ENCODE measurements at places on chromosomes 16 and 17.

GRCh38 chr16:82865412-82865811 is 238.6 kb downstream of the CDH13 start:
- DNase-seq = no peak

DNA sequence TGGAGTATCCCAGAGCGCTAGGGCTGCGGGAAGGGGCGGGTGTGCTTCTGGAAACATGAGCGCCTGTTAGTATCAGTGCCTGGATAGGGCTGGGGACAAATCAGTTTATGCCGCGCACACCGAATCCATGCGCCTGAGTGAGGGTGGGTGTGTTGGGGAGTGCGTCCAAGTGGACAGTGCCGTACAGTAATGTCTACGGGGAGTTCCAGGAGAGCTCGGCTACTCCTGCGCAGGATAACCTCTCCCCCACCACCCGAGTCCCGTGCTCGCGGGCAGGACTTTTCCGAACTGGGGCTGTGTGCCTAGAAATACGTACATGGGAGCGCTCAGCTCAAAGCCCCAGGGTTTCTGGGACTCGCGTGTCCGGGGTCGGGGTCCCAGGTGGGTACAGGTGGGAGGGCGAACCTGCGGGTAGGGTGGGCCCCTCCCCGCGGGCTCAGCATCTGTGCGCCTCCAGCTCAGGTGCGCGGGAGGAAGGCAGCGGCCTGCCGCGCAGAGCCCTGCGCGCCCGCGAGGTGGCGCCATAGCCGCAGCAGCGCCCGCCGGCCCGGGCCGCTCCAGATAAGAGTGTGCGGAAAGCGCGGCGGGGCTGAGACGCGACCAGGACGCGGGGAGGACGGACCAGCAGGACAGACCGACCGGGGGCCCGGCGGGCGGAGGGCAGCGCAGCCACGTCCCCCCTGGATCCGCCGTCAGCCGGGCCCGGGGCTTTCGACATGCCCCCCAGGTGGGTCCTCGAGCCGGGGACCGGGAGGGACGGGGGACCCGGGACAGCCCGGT is at the start of gene HIC1:
Gene HIC1 (plus strand): TSS at position 592 of the 780 bp plus-strand sequence. CDS start 1,588 bp downstream, outside the sequence.
- peak; percentile 78 for DNase-seq

- DNase-seq = no peak
Measured at GRCh38 chr17:2484876-2485275, 26.8 kb downstream of the METTL16 start.

- no peak for DNase-seq
Measured at GRCh38 chr17:12909046-12909445, 108.8 kb downstream of the ELAC2 start.

DNA sequence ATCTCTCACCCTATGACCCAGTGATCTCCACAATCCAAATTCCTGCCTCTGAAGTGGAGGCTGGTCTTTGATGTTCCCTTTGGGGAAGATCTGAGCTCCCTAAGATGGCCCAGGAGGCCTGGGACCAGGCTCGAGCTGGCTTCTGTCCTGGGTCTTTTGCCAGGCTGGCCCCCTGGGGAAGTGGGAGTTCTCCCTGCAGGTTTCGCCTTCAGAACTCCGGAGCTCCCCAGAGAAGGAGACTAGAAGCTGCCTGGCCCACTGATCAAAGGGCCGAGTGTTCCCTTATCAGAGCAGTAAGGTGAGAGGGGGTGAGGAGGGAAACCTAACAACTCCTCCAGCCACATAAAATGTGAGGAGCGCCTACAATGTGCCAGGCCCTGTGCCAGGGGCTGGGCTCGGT is 147.1 kb downstream of the IRF8 start:
- no peak for DNase-seq

DNA sequence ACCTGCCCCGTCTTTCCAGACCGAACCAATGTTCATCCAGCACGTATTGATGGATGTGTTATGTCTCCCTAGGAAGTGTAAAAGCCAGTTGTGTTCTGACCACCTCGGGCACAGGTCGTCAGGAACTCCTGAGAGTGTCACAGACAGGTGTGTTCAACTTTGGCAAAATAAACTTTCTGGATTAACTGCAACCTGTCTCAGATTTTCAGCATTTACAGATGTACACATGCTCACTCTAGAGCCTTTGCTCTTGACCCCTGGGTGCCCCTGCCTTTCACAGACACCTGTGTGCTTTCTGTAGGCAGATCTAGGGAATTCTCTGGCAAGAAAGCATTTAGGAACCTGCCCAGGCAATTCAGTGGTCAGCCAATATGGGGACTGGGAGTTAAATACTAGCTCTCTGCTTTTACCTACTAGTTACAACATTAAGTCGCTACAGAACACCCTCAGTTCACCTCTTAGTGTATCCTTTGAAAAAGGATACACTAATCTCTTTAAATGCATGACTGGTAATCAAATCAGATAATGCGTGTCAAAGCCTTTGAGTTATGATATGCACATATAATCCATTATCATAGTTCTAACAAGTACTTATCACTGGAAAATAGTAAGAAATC is 188.9 kb downstream of the CPPED1 start:
- DNase-seq = no peak

DNA sequence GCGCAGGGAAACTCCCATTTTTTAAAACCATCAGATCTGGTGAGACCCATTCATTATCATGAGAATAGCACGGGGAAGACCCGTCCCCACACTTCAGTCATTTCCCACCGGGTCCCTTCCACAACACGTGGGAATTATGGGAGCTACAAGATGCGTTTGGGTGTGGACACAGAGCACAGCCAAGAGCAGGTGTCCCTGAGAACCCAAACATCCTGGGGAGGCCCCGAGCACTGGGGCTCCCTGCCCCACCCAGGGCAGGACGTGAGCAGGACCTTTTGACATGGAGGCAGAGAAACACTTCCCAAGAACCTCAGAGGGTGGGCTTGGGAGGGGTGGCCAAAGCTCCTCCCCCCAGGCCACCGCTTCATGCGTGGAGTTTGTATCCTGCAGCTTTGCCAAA is 89.9 kb upstream of the DNAH17 start:
- DNase-seq = no peak

DNA sequence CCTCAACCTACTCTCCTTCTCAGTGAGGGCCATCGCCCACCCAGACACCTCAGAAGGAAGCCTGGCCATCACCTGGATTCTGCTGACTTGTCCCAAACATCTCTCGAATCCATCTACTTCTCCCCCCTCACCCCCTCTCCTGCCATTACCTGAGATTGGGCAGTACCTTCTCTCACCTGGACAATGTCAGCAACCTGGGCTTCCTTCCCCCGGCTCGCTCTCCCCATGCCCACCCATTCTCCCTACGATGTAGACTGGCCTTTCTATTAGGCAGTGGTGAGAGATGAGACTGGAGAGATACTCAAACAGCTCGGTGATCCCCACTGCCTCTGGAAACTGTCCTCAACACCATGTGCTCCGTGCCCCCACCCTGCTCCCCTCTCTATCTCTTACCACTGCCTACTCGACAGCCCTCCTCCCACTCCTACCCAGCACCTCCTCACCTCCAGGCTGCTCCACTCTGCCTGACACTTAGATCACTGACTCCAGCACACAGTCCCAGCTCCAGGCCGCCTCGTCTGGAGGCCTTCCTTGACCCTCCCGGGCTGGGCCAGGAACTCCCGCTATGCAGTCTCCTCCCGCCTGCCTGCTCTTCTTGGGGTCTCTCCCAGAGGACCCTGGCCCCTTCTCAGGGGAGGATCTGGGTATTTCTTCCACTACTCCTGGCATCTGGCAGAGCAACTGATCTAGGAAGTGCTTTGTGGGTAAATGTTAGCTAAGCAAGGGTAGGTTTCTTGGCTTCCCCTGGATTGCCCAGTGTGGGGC is 235.8 kb upstream of the NLRP1 start:
- DNase-seq = no peak

GRCh38 chr16:23351360-23351759 is 49.3 kb downstream of the SCNN1B start:
- DNase-seq = no peak

DNA sequence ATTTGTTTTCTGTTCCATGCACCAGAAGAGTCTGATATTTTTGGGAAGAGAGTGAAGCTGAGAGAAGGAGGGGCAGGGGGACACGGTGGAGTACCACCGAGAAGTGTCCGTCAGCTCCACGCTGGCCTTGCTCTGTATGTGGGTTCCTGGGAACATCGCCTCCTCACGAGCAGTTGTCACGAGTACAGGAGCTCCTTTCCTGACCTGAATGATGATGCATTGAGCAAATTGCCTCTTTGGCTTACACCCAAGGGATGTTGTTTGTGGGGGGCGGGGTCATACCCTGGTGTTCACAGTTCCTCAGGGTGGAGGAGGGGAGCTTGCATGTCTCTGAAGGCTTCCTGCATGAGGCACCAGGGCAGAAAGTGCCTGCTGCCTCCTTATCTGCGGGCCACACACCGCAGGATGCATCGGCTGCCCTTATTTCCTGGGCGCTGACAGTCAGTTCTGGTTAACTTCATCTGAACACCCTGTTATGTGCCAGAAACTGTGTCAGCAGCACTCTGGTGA is 36.2 kb downstream of the RGS9 start:
- peak; percentile 98 for DNase-seq

- DNase-seq = no peak
Measured at GRCh38 chr17:28226563-28227315, 92.3 kb upstream of the TMEM97 start.

DNA sequence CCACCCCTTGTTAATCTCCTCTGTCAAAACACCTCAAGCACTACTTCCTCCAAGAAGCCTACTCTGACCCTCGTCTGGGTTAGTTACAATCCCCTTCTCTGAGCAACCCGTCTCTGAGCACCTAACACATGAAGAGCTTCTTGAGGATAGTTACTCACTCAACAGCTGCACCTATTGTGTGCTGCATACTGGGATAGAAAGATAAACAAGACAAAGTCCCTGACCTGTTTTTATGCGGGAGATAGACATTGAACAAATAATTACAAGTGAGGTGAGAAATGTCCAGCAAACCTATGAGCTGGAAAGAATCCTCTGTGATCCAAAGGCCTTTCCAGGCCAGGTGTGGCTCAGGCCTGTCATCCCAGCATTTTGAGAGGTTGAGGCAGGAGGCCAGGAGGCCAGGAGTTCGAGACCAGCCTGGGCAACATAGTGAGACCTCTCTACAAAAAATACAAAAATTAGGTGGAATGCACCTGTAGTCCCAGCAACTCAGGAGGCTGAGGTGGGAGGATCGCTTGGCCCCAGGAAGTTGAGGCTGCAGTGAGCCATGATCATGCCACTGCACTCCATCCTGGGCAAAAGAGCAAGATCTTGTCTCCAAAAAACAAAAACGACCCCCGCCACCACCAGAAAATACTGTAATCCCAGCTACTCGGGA is 5.5 kb upstream of the ZNF771 start:
- no peak for DNase-seq

DNA sequence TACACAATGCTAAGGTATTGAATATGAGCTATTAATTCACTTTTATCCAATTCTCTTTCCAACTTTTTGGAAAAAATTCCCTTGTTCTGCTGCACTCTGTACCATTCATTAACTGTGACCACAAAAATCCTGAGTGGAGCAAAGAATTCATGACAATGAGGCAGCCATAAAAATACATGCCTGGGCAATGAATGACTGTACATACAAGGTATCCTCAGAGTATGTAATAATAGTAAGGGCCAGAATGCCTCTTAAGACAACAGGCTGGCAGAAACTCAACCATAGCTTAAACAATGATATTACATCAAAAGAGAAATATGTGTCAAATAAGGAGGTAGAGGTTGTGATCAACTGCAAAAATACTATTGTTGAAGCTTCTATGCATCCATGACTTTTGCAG is 74.7 kb upstream of the CA10 start:
- no peak for DNase-seq

GRCh38 chr16:87860553-87861299 is 8.6 kb downstream of the SLC7A5 start:
- peak; percentile 88 for DNase-seq

DNA sequence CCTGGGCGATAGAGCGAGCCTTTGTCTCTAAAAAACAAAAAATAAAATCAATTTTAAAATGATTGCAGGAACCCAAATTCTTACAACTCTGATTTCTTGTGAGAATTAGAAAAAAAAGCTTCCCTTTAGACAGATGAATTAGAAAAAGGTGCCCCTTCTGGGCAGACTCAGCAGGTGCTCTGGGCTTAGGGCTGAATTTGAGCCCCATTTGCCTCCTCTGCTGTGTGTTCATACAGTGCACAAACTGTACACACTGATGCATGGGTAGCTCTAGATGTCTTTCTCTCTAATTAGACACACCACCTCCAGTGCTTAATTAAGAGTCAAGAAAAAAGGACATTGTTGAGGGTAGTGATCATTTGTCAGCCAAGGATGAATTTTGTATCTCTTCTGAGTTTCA is 38.5 kb upstream of the NOL11 start:
- no peak for DNase-seq

DNA sequence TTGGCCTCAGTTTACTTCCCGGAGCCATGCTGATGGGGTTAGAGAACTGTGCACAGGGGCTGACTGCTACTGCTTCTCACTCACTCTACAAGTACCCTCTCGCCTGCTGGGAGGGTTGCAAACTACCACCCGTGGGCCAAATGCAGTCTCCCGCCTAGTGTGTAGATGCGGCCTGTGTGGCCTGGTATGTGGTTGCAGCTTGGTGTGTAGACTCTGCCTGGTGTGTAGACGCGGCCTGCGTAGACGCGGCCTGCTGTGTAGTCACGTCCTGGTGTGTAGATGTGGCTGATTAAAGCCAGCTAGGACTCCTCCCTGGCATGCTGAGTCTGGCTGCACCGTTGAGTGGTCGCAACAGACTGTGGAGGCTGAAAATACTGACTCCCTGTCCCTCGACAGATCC is 7.3 kb downstream of the CANT1 start:
- no peak for DNase-seq

DNA sequence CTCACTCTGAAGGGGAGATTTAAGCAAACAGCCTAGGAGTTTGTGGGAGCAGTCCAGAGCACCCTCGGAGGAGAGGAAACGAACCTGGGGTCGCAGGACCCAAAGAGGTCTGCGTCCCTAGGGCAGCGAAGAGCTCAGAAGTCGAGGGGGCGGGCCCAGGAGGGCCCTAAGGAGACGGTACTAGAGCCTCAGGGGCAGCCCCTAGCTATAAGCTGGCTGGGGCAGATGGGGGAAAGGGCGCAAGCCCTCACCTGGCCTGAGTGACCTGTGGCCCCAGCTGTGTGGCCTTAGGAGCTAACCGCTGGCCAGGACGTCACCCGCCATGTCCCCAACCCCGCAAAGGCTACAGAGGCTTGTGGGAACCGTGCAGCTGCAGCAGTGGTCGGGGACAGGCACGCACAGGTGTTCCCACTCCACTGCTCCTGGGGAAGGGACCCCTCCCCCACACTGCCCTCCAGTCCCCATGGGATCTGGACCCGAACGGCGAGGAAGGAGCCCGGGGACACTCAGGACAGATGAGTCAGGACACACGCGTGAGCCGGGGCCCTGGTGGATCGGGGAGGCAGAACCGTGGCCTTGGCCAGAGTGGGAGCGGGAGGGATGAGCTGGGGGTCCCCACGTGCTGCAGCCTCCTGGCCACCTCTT is 2.0 kb upstream of the CTRB2 start:
- DNase-seq = no peak

- DNase-seq = peak; percentile 85
Measured at GRCh38 chr16:48366165-48367093, 18.8 kb downstream of the SIAH1 start.

All from erythroblast (primary cell).